ENCODE measurements at places on chromosomes 3 and 15.

GRCh38 chr15:70775160-70775559 lies 11.8 kb upstream of the UACA start:
- DNase-seq: no peak

GRCh38 chr3:13588993-13589392 lies 40.1 kb downstream of the FBLN2 start:
- no peak for DNase-seq

DNA sequence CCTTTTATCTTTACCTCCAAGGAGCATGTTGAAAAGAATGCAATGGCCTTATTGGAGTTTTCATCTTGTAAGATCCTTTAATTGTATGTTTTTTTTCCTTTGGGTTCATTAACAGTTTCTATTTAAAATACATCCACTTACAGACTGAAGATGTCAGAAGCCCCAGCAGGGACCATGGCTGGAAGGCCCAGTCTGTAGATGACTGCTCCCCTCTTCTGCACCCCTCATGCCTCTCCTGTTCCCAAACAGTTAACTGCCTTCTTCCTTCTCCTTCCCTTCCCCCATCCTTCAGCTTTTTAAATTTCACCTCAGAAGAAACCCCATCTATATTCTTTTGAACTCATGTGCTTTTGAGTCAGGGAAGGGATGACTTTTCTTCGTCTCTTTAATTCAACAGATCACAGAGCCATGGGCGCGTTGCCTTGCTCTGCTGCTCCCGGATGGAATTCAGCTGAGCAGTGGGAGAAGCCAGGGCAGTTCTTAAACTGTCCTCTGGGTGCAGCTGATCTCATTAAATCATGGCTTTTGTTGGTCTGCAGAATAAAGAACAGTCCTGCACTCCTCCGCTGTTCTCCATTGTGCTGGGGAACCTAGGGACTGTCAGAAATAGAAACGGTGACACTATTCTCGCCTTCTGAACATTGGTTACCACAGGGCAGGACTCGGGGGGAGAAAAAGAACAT lies 71.5 kb upstream of the EIF1B start:
- DNase-seq: no peak

DNA sequence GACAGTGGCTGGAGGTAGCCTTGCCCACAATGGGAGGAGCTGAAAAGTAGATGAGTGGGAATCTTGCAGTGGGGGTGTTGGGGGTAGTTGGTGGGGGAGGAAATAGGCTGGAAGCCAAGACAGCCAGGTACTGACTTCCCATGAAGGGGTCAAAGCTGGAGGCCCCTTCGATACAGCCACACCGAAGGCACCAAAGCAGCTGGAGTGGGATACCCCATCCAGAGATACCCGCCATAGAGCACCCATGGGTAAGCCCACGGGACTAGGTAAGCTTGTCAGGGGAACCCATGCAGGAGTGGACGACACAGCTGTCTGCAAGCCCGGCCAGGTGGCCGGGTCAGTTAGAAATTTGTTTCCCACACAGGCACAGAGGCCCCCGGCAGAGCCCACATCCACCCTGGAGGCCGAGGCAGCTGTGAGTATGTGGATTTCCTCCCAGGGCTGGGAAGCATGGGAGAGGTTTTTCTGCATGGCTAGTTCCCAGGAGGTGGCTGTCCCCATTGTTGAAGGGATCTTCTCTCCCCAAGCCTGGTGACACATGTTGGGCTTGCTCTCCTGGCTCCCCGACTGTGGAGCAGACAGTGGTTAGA lies 28.6 kb downstream of the PRR23E start:
- no peak for DNase-seq

- peak; percentile 68 for DNase-seq
These were observed 44.6 kb downstream of the SLC12A1 start for GRCh38 chr15:48250640-48251076.

GRCh38 chr3:145124900-145125678 lies 1035.9 kb downstream of the PLOD2 start:
- DNase-seq: no peak

GRCh38 chr3:197356275-197356674 lies 57.9 kb upstream of the DLG1 start:
- no peak for DNase-seq

DNA sequence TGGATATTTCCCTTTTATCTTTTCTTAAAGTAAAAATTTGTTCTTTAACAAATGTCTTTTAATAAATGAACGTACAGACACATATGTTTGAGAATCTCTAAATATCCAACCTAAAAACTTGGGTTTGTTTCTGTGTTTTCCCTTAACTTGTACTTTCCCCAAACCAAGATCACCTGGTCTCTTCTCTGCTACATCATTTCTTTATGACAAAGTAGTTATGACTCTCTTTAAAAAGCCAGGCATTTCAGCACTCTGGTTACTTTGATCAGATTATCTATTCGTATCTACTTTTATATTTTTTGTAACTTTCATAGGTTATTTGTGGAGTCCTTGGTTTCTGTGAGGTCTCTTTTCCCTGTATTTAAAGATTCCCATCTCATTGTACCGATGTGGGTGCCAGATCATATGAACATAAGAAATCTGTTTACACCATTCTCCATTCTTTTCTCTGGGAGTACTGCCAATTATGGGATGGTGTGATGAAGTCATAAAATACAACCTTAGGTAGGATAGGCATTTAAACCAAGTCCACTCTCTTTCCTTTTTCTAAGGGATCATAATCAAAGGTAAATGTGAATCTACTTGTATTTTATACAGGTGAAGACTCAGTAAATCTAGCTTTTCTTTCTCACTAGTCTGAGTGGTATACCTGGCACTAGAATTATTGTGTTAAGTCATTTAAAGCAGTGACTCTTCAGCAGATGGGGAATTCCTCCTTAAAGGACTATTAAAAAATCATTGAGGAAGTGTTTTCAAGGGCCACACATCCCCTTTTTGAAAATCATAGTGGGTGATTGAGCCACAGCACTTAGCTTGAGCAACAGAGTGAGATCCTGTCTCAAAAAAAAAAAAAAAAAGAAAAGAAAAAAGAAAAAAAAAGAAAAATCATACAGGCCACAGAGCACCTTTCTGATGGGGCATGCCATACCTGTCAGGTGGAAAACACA lies 12.4 kb upstream of the NFKBIZ start:
- DNase-seq: no peak

DNA sequence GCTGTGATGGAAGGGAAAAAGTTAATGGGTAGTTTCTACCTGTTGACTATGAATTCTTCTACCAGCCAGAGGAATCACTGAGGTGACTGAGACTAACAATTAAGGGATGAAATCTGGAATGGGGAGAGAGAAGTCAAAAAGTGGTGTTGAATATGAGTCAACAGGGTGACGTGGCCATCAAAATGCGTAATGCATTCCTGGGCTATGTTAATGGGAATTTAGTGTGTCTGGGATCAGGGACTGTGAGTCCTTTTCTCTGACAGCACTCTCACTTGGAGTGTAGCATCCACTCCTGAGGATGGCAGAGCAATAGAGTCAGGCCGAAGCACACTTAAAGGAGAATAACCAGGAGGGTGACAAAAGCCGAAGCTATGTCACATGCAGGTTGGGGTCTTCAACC lies 60.4 kb downstream of the MESD start:
- no peak for DNase-seq

- DNase-seq: peak; percentile 94
These were observed 18.8 kb upstream of the IQSEC1 start for GRCh38 chr3:13091898-13092611.

DNA sequence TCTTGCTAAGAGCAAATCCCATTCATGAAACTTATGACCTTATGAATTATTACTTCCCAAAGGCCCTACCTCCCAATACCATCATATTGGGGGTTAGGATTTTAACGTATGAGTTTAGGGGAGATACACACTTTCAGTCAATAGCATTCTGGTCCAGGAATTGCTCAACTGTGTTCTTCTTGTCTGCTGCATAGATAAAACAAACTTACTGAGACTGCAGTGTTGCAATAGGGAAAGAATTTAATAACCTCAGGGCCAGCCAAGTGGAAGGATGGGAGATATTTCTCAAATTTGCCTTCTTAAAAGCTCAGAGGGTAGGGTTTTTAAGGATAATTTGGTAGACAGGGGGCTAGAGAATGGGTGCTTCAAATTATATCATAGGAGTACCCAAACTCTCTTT lies 625.8 kb downstream of the OTOL1 start:
- no peak for DNase-seq

GRCh38 chr15:43828061-43828657 lies 1.4 kb downstream of the WDR76 start:
- peak; percentile 76 for DNase-seq

GRCh38 chr15:90343302-90343790 lies 8.7 kb upstream of the ZNF774 start:
- no peak for DNase-seq

DNA sequence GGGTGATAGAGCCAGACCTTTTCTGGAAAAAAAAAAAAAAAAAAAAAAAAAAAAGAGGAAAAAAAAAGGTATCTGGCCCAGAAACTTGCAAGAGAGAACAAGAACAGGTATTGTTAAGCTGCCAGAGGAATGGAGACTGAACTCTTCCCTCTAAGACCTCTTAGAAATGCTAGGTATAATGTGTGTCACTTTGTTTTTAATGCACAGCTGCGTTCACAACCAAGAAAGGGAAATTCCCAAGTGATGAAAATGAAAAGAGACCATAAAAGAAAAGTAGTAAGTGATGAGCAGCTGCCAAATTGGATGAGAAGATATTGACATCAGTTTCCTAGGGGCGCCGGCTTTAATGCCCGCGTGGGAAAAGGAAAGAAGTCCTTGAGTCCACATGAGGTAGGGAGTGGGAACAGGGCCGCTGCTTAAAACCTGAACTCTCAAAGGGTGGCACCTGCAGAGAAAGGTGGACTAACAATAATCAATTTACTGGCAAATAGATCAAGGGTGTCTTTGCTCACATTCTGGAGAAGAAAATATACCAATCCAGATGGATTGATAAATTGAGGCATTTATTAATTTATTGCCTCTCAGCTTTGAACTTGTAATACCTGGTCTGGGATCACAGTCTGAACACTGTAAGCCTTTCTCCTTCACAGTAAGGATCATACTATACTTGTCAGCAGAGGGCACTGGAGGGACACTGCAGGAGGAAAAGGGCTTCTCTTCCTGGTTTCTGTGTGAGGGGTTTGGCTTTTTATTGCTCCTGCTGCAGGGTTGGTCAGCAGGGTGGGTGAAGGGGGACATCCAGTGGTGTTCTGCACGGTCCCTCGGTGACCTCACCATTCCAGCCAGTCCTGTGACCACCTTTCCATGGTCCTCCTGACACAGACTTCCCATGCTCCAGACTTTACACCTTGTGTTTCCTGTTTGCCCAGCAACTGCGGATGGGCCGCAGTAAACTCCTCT lies 131.6 kb downstream of the AQP9 start:
- DNase-seq: peak; percentile 83

GRCh38 chr15:36645106-36645505 lies 65.7 kb downstream of the CDIN1 start:
- no peak for DNase-seq

GRCh38 chr3:47414161-47414564 lies 33.3 kb downstream of the PTPN23 start:
- no peak for DNase-seq

- DNase-seq: no peak
These were observed 245.0 kb downstream of the ZMAT3 start for GRCh38 chr3:178826435-178827123.

DNA sequence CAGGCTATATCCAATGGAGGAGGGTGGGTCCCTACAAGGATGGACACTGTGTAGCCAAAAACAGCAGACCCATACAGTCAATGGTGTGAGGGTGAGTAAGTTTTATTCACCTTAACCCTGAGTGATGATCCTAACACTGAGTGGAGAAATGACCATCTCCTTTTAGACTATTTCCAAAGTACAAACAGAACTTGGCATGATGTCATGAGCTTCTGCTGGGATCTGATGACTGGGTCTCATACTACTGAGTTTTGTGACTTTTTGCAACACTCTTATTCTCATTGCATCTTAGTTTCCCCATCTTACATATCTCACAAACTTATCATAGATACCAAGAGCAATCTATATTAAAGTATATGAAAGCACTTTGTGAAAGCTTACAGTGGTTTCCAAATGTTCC lies 330.3 kb upstream of the CFAP20DC start:
- DNase-seq: no peak

- DNase-seq: no peak
These were observed 15.8 kb downstream of the EFCAB12 start for GRCh38 chr3:129412542-129413198.

DNA sequence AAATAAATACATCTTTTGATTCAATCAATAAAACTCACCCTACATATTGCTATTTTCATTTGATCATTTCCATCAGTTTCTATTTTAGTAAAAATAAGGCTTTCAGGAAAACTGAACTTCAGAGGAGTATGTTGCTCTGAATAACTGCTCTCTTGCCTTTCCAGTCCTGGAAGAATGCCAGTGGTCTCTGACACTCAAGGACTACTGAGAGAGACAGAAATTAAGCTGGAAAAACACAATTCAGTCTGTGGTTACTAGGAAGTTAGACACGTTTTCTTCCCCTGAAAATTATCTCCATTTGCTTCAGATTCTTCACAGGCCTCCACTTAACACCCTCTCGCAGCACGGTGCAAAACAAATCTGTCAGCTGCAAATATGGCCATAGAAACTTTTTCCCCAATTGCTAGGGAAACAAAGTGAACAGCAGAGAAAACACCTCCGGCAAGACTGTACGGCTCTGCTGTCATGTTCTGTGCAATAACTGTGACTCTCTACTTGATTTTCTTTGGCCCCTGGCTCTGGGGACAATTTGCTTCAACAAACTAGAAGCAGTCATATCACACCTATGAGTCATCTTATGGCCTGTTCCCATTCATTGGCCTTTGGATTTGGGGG lies 353.0 kb downstream of the MAGI1 start:
- no peak for DNase-seq

GRCh38 chr3:172156586-172156955 lies 117.2 kb downstream of the FNDC3B start:
- DNase-seq: no peak

DNA sequence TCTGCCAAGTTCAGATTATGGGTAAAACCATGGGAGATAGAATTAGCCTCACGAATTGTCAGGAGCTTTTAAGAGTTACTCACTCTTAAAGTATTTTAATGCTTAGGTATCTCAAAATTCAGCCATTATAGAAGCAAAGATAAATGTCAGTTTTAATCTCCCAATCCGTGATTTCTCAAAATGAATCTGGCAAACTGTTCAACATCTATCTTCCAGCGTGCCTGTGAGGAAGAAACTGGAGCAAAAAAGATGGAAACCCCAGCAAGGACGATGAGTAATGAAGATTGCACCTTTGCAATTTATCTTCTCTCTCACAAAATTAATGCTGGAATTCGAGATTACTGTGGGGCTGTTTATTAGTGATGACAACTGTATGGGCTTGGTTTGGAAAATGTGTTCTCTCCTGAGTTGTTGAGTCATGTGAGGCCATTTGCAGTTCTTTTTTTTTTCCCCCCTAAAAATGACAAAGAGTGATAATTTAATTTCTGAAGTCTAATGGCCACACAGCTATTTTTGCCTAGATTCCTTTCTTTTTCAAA lies 70.5 kb downstream of the PYDC2 start:
- no peak for DNase-seq

GRCh38 chr3:63911509-63911872 lies 692 bp downstream of the SCAANT1 start:
- DNase-seq: no peak

DNA sequence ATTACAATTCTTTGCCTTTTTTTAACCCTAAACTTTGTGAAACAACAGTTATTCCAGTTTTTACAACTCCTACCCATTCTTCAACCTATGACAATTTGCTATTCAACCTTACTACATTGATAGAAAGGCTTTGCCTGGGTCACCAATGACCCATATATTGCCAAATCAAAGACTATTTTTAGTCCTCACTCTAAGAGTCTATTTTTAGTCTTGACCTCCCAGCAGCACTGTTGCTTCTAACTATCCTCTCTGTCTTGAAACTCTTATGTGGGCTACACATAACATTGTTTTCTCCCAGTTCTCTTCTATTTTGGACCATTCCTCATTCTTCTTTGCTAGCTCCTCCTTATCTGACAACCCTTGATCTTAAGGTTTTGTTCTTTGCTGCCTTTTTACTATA lies 71.4 kb downstream of the C3orf80 start:
- DNase-seq: no peak
